ENCODE measurements at places on chromosomes 12 and 14.

GRCh38 chr14:56811593-56812363 is 1.5 kb upstream of the OTX2 start:
- no peak for DNase-seq

DNA sequence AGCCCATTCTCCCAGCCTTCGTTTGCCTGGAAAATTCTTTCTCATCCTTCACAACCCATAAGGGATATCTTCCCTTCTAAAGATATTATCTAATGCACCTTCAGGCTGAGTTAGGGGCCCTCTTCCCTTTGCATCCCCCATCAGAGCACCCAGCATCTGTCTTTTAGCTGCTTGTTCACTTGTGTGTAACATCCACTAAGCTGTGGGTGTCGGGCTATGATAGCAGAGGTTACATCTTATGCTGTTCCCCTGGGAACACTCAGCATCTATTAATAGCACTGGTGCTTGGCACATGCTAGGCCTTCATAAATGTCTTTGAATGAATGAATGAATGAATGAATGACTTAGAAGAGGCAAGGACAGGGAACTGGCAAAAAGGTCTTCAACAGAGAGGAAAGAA is 131.8 kb downstream of the NUAK1 start:
- no peak for DNase-seq

DNA sequence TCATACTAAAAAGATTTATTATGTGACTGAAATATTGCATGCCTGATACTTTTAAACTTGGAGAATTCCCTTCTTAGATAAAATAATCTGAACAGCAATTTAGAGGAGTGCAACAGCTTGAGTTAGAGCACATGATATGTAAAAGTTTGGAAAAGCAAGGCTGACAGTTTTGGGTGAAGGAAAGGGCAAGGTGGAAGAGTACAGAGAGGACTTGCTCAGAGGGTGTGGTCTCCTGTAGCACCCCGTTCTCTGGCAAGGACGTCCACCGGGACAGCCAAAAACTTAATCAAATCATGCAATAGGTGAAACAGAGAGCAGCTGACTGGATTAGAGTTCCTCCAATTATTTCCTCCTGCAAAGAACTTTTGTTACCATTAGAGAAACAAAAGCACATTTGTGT is 65.2 kb upstream of the PDZRN4 start:
- DNase-seq = no peak

DNA sequence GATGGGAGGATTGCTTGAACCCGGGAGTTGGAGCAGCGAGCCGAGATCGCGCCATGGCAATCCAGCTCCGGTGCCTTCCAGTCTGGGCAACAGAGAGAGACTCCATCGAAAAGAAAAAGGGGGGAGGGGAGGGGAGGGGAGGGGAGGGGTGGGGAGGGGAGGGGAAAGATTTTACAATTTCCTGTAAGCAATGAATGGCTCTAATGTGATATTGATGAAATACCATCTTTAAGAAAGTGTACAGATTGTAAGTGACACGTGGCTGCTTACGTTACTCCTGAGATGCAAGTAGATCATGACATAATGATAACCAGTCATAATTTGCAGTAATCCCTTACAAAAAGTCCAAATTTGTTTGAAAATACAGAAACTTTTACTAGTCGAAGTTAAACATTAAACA is 1.4 kb downstream of the SLC25A21 start:
- DNase-seq = no peak

- DNase-seq = peak; percentile 57
Observed at GRCh38 chr14:102096569-102097188, 9.8 kb upstream of the HSP90AA1 start.

DNA sequence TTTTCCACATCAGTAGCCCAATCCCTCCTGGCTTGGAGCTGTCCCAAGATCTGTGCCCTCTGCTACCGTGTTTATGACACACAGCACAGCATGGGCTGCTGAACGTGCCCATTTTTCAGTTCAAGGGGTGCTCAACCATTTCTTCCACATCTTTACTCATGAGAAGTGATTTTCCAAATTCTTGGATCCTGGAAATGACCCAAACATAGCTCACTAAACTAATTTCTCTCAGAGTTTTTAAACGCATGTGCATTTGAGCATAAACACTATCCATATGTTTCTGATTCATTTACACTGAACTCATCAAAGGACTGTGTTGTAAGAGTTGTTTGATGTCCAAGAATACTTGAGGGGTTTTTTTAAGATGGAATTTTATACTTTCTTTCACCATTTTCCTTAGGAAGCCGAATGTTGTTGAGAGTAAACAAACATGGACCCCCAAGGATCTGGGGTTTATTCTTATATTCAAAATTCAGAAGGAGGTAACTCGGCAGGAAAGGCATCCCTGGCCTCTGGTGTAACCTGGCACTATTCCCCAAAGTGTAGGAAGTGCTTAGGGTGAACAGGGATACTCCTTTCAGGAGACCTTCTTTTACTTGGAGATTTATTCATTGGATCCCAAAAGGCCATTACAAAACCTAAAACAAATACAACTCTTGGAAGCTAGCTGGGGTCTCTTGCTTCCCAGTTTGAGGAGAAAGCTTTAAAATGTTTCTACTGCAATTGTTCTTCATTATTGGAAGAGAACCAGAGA is 215.0 kb downstream of the BMP4 start:
- DNase-seq = no peak

DNA sequence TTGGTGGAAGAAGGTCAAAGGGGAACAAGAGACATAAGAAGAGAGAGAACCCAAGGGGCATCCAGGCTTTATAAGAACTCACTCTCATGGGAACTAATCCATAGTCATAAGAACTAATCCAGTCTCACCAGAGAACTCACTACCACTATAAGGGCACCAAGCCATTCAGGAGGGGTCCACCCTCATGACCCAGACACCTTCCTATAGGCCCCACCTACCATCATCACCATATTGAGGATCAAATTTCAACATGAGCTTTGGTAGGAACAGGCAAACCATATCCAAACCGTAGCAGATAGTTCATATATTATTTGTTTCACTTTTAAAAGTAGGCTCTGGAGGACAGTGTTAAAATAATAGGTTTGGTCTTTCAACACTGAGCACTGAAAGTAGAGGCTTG is 350.1 kb downstream of the TMTC2 start:
- DNase-seq = no peak

DNA sequence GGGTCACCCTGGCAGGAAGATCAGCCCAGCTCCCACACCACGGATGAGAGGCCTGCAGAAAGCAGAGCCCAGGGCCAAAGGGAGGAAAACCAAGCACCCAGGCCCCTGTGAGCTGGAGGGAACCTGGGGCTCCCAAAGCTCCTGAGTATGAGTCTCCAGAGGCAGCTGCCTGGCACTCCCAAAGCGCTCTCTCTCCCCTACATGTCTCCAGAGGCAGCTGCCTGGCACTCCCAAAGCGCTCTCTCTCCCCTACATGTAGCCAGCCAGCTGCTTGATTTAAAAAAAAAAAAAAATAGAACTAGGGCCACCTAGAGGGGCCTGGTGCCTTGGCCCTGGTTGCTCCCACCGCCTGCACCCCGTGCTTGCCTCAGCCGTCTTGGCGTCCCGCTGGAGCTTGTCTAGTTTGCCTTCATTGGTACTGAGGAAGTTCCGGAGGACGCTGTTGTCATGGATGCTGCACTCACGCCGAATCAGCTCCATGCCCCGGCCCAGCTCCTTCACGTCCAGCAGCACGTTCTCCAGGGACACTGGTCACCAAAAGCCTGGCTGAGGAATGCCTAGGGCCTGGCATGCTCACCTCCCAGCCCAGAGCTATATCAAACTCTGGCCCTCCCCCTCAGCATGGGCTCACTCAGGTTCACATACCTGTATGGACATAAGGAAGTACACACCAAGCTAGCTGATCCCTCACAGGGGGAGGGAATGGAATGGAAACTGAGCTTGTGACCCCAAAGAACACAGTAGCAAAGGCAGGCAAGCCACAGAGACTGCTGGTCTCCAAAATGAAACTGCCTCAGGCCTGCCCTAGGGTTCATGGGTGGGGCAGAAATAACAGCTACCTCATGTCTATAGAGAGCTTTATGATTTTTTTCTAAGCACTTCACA is 24.7 kb downstream of the PRPF40B start:
- no peak for DNase-seq

GRCh38 chr12:59843260-59843843 is 247.5 kb downstream of the SLC16A7 start:
- no peak for DNase-seq

- DNase-seq = no peak
Observed at GRCh38 chr14:82725213-82725612, 1191.6 kb upstream of the SEL1L start.

Data from stimulated activated CD8-positive, alpha-beta memory T cell treated with anti-CD3 and anti-CD28 coated beads, Interleukin-12 subunit alpha, Interleukin-12 subunit beta, amount 100 ng/mL, for 1 hour (primary cell).